ENCODE measurements at places on chromosomes 11 and 22. TPM values are rescaled to one million over a fixed set of nuclear protein-coding genes. Genes with fewer than 3 reads are reported as not detected.

The CST6 gene
- total RNA-seq = 0.66 TPM

The NPTXR gene
- 0.28 TPM for total RNA-seq

The CRYBB2 gene
- total RNA-seq = not detected

DNA sequence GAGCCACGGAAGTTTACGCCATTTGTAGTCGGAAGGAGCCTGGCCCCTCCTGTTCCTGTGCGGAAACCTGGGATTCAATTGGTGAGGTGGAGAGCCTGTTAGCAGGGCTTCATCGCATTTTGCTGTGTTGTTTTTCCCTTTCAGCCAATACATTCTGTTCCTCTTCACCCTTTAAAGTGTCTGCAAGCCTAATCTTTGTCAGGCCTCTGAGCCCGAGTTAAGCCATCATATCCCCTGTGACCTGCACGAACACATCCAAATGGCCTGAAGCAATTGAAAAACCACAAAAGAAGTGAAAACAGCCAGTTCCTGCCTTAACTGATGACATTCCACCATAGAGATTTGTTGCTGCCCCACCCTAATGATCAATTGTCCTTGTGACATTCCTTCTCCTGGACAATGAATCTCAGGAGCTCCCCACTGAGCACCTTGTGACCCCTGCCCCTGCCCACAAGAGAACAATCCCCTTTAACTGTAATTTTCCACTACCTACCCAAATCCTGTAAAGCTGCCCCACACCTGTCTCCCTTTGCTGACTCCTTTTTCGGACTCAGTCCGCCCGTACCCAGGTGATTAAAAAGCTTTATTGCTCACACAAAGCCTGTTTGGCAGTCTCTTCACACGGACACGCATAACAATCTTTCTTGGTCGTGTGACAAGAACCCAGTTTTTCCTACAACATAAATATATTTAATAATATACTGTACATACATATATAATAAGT is 37.1 kb upstream of the MMP12 start:
- H3K36me3 ChIP-seq = no peaks in the 10 kb centered on the region
- no peaks in the 10 kb centered on the region for H3K4me1 ChIP-seq
- no peak overlapping the region for H3K4me3 ChIP-seq
- no peak overlapping the region for H3K27ac ChIP-seq

DNA sequence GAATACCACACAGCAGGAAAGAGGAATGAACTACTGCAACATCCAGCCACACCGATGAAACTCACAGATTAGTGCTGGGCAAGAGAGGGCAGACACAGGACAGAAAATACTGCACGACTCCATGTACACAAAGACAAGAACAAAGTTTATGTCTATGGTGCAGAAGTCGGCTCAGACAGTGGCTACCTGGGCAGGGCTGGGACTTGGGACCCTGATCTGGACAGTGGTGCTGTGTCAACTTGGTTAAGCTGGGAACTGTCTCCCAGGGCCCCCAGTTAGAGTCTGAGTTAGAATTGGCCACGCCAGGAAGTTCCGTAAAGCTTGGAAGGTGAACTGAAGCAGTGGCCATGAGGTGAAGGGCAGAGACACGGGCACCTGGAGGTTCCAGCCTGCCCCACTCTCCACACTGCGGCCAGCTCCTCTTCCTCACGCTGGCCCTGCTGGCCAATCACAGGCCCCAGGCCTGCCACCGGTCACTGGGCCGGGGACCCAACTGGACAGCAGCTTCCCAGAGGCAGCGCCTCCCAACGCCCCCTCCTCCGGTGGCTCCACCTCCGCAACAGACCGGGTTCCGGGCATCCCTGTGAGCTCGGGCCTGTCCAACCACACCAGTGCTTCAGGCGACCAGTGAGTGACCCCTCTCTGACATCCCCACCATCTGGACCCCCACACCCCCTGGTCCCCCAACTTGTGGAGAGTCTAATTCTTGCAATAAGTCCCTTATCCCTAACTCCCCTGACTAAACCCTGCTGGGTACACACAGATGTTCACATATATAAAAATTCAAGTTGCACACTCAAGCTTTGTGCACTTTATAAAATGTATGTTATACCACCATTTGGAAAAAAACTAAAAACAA is 93.7 kb downstream of the MICAL3 start:
- H3K27me3 ChIP-seq = no peaks in the 10 kb centered on the region
- no peak overlapping the region for H3K4me3 ChIP-seq
- no peaks in the 10 kb centered on the region for H3K36me3 ChIP-seq
- H3K27ac ChIP-seq = no peak overlapping the region
- no peak for DNase-seq

- H3K27me3 ChIP-seq = no peaks in the 10 kb centered on the region
- H3K4me3 ChIP-seq = no peak overlapping the region
- no peaks in the 10 kb centered on the region for H3K4me1 ChIP-seq
- no peak overlapping the region for H3K27ac ChIP-seq
- H3K36me3 ChIP-seq = no peaks in the 10 kb centered on the region
These were observed 314.6 kb downstream of the BLID start for GRCh38 chr11:121801394-121801748.

- H3K27ac ChIP-seq = no peak overlapping the region
- DNase-seq = no peak
These were observed 1074.5 kb downstream of the LRRC4C start for GRCh38 chr11:40384991-40385390.
